ENCODE measurements at places on chromosomes 13 and 19.

DNA sequence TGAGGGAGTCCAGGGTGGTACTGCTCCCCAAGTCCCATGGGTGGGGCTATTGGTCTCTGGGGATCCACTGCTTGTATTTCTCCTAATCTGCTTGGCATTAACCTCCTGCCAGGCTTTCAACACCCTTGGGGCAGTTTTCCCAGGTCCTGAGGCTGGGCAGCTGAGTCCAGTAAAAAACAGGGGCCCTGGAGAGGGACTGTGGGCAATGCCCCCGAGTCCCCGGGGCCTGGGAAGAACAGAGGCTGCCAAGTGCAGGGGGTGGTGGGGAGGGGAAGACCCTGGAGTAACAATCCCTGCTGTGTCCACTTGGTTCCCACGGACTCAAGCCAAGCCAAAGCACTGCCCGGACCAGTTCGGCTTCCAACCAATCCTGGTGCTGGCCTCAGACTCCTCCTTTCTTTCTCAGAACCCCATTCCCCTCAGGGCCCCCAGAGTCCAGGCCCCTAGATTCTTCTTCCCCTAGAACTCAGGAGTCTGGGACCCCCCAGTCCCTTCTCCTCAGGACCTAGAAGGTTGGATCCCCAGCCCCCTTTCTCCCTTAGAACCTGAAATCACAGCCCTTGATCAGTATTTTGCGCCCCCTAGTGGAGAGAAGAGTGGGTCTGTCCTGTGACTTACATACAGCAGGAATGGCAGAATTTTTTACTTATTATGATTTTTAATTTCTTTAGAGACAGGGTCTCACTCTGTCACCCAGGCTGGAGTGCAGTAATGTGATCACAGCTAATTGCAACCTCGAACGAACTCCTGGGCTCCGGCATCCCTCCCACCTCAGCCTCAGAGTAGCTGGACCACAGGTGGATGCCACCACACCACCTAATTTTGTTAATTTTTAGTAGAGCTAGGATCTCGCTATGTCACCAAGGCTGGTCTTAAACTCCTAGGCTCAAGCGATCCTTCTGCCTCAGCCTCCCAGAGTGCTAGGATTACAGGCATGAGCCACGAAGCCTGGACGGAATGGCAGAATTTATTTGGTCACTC, 3.7 kb upstream of the CLPTM1 start:
- peak; percentile 67 for DNase-seq

GRCh38 chr13:99577934-99578917, 77.0 kb downstream of the TM9SF2 start:
- peak; percentile 34 for DNase-seq

DNA sequence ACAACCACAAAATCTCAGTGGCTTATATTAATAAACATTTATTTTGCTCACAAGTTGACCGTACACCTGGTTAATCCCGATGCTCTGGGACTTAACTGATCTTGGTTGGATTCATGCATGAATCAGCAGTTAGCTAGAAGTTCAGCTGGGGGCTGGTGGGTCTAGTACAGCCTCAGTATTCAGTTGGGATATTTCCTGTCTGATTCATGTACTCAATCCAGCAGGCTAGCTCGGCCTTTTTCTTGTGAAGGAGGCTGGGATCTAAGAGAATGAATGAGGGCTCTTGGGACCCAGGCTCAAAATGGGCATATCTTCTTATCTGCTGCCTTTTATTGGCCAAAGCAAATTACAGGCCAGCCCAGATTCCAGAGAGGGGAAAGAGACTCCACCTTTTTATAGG, 178.8 kb downstream of the KCTD12 start:
- DNase-seq, result peak; percentile 66

DNA sequence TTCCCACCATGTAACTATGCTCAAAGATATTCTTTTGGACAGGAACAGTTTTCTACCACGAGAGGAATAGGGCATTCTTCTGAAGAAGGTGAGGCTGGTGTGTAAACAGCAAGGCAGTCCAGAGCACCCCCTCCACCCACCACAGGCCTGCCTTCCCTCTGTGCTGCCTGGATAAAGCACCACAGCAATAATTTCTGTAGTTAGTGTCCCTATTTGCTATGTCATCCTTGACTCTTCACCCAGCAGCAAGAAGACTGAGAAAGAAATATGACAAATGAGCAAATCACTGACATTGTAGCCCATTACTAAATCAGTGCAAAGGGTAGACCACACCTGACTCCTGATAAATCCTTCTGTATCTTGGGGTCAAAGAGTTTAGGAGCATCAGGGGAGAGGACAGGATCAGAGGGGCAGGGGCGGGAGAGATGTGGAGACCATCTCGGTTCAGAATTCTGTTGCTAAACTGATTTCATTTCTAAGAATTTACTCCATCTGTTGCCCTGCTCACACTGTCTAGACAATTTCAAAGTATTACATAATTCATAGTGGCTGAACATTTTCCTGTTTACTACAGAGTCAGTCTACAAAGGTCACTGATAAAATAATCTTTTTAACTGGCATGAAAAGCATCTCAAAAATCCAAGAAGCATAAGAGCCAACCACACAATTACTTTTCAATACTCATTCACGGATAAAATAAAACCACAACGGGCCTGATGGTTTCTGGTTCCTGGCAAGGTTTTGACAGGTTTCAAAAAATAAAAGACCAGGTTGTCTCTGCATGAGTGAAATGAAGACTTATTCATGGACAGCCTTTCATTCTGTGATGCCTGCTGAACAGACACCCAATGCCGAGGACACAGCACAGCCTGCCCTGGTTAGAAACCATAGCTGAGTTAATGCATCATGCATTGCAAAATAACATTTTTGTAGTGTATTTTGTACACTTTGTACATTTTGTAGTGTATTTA, 88.4 kb upstream of the IRS2 start:
- peak; percentile 51 for DNase-seq

GRCh38 chr19:51448411-51449016, 9.7 kb downstream of the SIGLEC8 start:
- DNase-seq, result no peak
